ENCODE measurements at places on chromosomes 1 and 21. TPM values are rescaled to one million over a fixed set of nuclear protein-coding genes. Genes with fewer than 3 reads are reported as not detected.

The AMPD1 gene
- polyA plus RNA-seq = not detected

The B4GALT2 gene
- polyA plus RNA-seq = 147 TPM

The RBM8A gene
- polyA plus RNA-seq = 366 TPM

The RNU1-4 gene
- polyA plus RNA-seq = under 0.01 TPM

The SH3BGR gene
- polyA plus RNA-seq = 13.8 TPM

The TNN gene
- polyA plus RNA-seq = not detected

The LYSMD1 gene
- polyA plus RNA-seq = 16.0 TPM

The CELA3B gene
- not detected for polyA plus RNA-seq

The EDEM3 gene
- polyA plus RNA-seq = 49.3 TPM

The RSPO1 gene
- 0.14 TPM for polyA plus RNA-seq

The ABCA4 gene
- polyA plus RNA-seq = not detected

The TRIM63 gene
- not detected for polyA plus RNA-seq

The CEP170 gene
- 403 TPM for polyA plus RNA-seq

The RORC gene
- polyA plus RNA-seq = 0.28 TPM

The MROH9 gene
- not detected for polyA plus RNA-seq

The NEXN gene
- 0.43 TPM for polyA plus RNA-seq

The IFI44L gene
- polyA plus RNA-seq = 0.10 TPM

The GSTM5 gene
- polyA plus RNA-seq = not detected

The PDPN gene
- 0.63 TPM for polyA plus RNA-seq

The TFF2 gene
- polyA plus RNA-seq = not detected

The ITGB2 gene
- not detected for polyA plus RNA-seq

The SLFNL1 gene
- 0.26 TPM for polyA plus RNA-seq

The RRP15 gene
- 5.4 TPM for polyA plus RNA-seq

The TNFRSF8 gene
- not detected for polyA plus RNA-seq

The MAP3K21 gene
- polyA plus RNA-seq = 3.7 TPM

The SLC44A3 gene
- polyA plus RNA-seq = 0.28 TPM

The TINAGL1 gene
- polyA plus RNA-seq = 1.0 TPM

The MPL gene
- polyA plus RNA-seq = not detected

The CCT8 gene
- polyA plus RNA-seq = 249 TPM

The FAM72B gene
- 2.0 TPM for polyA plus RNA-seq

The CRABP2 gene
- polyA plus RNA-seq = 3.4 TPM

The RPTN gene
- not detected for polyA plus RNA-seq

The GOLT1A gene
- 1.1 TPM for polyA plus RNA-seq

The ECM1 gene
- polyA plus RNA-seq = 4.2 TPM

The FAM110D gene
- 0.48 TPM for polyA plus RNA-seq

The MTARC1 gene
- 4.2 TPM for polyA plus RNA-seq

The SPATA21 gene
- 0.15 TPM for polyA plus RNA-seq

The ADAMTS4 gene
- not detected for polyA plus RNA-seq

The MYOM3 gene
- polyA plus RNA-seq = not detected

The USH2A gene
- polyA plus RNA-seq = 0.10 TPM

The DIPK1A gene
- polyA plus RNA-seq = 8.4 TPM

The CRYAA gene
- polyA plus RNA-seq = not detected

The CIART gene
- 7.3 TPM for polyA plus RNA-seq
